ENCODE measurements at places on chromosomes 5 and 9.

GRCh38 chr5:52452098-52452497 is 335.6 kb upstream of the ITGA1 start:
- DNase-seq = no peak

GRCh38 chr5:102554728-102555127 is 55.9 kb upstream of the SLCO6A1 start:
- no peak for DNase-seq

DNA sequence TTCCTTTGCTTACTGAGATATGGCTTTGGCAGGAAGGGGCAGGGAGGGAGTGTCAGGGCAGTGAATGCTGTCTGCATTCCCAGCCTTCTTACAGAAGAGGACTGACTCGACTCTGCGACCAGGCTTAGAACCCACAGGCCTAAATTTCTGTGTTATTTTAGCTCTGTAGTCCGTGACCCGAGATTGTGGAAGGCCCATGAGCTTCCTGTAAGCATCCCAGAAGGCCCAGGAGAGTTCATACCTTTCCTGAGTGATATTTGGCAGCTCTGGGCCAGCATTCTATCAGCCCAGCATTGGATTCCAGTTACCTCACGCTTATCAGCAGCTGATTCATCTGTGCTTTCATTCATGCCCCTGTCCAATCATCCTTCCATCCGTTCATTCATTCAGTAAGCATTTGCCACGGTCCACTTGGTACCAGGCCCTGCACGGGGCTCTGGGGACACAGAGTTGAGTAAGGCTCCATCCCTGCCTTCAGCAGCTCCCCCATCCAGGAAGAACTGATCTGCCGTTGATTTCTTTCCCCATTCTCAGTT is 28.2 kb upstream of the RPL26L1 start:
- DNase-seq = no peak

GRCh38 chr5:54007827-54008777 is 302.3 kb downstream of the ARL15 start:
- no peak for DNase-seq

Measured in T-helper 2 cell (primary cell).